HT1080 (cell line): ENCODE measurements at places on chromosomes 16 and 17.
A peak's percentile ranks its signal among the peaks of the same experiment; 100 is the strongest.

DNA sequence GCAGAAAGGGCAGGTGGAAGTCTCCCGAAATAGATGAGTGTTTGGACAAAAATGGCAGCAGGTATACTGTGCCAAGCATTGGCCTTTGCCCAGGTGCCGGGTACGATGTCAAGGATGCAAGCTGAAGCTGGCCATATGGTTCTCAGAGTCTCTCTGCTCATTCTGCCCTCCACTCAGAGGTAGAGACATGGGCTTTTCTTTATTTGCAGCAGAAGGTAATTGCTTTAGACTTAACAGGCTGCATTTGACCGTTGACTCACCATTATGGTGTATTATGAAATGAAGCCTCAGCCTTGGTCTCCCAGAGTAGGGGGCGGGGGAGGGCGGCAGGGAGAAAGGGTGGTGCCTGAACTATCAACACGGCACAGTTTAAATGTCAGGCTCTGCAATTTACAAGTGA is 969.1 kb upstream of the EEF2KMT start:
- DNase-seq: no peak

DNA sequence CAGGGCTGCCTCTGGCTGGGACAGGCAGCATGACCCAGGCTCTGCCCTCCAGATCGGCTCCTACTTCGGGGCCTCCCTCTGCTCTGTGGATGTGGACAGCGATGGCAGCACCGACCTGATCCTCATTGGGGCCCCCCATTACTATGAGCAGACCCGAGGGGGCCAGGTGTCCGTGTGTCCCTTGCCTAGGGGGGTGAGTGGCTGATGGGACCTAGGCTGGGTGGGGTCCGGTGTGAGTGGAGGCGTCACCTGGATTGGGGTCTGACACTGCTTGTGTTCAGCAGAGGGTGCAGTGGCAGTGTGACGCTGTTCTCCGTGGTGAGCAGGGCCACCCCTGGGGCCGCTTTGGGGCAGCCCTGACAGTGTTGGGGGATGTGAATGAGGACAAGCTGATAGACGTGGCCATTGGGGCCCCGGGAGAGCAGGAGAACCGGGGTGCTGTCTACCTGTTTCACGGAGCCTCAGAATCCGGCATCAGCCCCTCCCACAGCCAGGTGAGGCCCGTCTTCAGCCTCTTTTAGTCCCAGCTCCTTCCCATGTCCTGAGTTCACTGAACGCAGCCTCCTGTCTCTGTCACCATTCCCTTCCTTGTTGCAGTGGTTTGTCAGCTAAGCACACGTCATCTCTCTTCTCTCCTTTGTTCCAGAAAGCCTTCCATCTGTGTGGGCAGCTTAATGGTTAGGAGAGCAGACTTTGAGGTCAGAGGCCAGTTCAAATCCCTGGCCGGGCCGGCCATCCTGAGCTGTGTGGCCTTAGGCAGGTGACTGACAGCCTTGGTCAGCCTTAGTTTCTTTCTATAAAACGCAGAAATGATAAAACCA is 16.9 kb downstream of the COX6A2 start:
- no peak for DNase-seq

DNA sequence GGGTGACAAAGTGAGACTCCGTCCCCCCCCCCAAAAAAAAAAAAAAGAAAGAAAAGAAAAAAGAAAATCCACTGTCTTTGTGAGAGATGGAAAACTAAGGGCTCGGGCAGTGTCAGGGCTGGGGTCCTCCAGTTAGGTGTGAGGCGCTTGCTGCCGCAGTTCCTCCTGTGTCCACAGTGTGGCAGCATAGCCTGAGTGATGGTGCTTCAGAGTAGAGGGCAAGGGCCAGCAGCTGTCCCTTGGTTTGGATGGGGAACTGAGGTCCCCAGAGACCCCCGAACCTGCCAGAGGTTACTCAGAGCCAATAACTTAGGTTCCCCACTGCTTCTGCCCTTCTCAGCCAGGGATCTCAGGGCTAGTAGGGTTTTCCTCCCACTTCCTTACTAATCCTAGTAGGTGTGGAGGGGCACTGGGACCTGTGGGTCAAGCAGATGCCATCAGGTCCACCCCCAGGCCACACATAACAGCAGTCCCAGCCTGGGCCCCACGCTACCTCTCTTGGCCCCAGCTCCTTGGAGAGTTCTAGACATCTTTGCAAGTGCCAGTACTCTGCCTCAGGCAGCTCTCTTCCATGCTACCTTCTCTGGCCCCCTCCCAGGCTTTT is 7.9 kb upstream of the LLGL1 start:
- DNase-seq: peak; percentile 58

GRCh38 chr17:29124135-29124924 is 55.9 kb downstream of the MYO18A start:
- DNase-seq: peak; percentile 67

- no peak for DNase-seq
These were observed 10.2 kb downstream of the FBRS start for GRCh38 chr16:30668393-30668792.
